ENCODE measurements at places on chromosomes 11 and 22.

DNA sequence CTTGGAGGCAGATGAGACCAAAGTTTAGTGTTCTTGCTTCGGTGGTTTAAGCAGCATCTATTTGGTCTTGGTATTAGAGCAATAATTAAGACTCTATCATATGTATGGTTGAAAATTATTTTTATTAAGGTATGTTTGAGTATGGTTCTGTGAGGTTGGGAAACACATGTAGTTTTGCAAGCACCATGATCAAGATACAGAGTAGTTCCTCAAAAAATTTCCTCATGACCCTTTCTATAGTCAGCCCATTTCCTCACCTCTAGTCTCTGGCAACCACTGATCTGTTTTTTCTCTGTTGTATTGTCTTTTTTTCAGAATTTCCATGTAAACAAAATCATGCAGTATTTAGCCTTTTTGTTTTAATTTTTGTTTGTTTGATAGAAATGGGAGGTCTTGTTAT is 18.4 kb downstream of the MTMR3 start:
- DNase-seq = no peak

GRCh38 chr11:820655-821511 is 2.2 kb downstream of the PNPLA2 start:
- DNase-seq = no peak

DNA sequence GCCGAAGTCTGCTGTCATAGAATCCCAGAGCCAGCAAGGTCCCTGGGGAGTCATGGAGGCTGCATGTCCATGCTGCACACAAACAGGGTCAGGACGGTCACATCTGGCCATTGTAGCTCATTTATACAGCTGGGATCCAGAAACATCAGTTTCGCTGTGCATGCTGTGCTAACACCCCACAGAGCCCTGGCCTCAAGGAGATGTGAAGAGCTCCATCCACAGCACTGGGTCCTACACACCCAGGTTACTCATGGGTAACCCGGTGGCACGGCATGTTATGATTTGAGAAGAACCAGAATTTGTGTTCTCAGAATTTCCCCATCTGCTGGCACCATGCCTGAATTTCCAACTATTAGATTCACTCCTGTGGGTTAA is 146.3 kb upstream of the ARHGAP20 start:
- DNase-seq = no peak

GRCh38 chr22:36840106-36840505 is 20.7 kb upstream of the NCF4 start:
- DNase-seq = no peak

GRCh38 chr22:44962741-44963454 is 46.9 kb downstream of the PHF21B start:
- no peak for DNase-seq

DNA sequence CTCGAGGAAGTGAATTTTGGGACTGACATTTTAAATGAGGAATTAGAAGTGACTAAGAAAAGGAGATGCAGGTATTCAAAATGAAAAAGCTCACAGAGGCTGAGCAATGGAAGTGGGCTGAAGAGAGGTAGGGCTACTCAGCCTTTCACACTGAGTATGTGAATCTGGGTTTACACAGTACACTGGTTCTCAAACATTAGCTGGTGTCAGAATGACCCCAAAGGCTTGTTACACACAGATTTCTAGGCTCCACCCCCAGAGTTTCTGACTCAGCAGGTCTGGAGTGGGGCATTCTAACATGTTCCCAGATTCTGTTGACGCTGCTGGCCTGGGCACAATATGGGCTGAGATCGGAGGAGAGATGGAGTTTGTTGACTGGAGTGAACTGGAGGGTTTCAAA is 32.8 kb downstream of the CADM1 start:
- no peak for DNase-seq

DNA sequence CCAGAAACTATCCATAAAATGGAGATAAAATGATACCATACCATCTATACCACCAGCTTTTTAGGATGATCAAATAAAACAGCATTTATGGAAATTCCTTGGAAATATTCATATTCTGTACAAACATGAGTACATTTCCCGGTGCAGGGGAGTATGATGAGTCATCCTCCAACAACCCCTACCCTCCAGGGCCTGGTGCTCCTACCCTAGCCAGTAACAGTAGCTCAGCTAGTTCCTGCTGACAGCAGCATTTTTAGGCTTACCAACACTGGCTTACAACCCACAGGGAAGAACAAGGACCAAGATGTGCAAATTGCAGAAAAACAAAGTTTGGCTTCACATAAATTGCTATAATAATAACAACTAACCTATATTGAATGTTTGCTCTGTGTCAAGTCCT is 406.2 kb upstream of the CADM1 start:
- DNase-seq = no peak

GRCh38 chr11:76260296-76260925 is 54.1 kb upstream of the WNT11 start:
- DNase-seq = no peak

GRCh38 chr11:128734103-128734831 is 40.4 kb downstream of the FLI1 start:
- DNase-seq = no peak

GRCh38 chr11:35087648-35088047 is 51.3 kb upstream of the CD44 start:
- DNase-seq = no peak

DNA sequence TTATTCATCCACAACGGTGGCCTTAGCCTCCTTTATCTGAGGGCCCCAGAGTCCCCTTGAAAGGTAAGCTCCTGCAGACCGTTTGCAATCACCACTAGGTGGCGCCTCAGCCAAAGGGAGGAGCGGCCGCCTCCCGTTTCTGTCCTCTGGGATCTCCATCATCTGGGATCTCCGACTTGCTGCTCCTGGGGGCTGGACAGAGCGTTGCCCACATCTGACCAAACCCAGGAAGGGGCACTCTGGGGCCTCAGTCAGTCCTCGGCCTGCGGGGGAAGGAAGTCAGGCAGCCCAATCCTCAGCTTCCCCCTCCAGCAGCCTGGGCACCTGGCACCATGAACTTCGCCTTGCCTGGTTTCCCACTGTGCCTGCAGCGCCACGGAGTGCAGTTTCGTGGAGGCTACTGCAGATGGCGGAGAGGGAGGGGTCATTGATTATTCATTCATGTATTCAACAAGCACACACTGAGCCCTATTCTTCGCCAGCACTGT is 23.5 kb downstream of the TP53I11 start:
- peak; percentile 39 for DNase-seq

GRCh38 chr11:117096201-117096991 is 1.8 kb downstream of the SIK3 start:
- no peak for DNase-seq

GRCh38 chr22:35204807-35205775 is 52.2 kb upstream of the HMGXB4 start:
- no peak for DNase-seq

DNA sequence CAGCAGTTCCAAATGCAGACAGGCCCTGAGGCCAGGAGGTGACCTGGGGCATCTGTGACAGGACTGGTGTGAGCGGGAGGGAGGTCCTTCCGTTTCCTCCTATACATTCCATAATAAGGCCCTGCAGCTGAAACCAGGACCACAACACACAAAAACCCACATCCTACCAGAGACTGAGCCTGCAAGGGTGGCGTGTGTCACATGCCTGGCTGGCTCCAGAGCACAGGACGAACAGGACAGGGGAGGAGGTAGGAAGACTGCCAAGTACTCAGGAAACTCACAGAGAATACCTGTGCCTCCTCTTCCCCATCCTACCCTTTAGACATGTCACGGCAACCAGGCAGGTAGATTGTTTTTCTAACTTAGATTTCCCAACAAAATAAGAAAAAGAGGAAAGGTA is 103.9 kb downstream of the ARL14EP start:
- no peak for DNase-seq

DNA sequence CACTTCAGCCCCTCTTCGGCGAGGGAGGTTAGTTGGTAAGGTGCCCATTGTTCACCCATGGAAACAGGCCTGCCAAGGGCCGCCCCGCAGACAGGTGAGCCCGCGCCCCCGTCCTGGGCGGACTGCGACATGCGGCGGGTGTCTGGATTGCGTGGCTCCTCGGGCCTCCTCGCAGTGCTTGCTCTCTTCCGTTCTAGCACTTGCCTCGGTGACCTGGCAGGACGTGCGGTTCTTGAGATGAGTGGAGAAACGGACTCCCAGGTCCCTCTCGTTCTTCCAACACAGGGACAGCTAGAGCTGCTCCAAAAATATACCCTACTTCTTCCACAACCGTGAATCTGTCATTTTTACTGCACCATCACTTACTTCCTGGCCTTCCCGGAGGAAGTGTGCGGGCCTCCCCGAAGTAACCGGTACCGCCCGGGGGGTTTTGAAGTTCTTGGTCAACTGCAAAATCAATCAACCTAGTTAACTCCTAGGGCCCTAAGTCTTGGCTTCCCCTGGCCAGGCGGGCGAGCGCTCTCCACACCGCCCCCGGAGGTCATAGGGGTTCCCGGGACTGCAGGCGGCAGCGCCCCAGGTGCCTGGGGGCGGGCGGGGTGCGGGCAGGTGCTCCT is 745 bp upstream of the ZBTB44 start:
- no peak for DNase-seq

DNA sequence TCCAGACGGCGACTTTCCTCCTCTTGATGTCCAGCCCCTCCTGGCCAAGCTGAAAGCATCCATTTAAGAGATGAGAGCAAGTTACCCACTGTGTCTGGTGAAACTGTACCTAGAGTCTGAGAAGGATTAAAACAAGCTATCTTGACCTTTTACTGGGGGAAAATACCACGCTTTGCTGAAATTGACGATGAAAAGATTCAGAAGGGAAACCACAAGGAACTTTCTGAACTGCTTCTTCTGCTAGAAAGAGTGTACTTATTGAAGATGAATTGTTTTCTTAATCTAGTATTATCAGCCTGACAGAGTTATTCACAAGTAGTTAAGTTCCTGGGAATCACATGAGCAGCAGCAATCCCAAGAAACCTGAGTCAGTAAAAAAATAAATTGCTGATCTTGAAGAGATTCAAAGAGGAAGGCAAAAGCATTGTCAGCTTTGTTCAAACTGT is 13.1 kb upstream of the MS4A6A start:
- no peak for DNase-seq

- no peak for DNase-seq
Observed at GRCh38 chr11:91133361-91133760, 910.5 kb upstream of the CHORDC1 start.

- no peak for DNase-seq
Observed at GRCh38 chr11:6298605-6299004, 21.7 kb downstream of the CAVIN3 start.

DNA sequence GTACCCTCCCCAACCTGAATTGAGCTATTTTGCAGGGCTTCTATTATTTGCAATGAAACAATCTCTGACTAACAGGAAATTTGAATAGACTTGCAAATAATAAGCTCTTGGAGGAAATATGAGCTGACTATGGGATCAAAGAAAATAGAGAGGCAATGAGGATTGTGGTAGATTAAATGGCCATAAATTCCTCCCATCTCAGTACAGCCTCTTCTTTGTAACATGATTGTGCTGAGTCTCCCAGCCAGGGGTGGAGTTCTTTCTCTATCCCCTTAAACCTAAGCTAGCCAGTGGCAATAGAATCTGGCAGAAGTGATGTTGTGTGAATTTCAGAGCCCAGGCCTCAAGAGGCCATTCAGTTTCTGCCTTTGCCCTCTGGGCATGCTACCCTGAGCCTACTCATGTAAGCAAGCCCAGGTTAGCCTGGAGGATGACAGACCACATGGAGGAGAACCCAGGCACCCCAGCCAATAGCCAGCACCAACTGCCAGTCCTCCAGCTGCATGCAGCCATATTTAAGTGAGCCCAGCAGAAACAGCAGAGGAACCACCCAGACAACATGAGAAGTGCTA is 86.8 kb upstream of the TP53I11 start:
- no peak for DNase-seq

GRCh38 chr11:102832612-102833011 is 10.8 kb downstream of the MMP3 start:
- no peak for DNase-seq

- DNase-seq = no peak
Observed at GRCh38 chr11:44361813-44362212, 51.9 kb upstream of the ALX4 start.

GRCh38 chr22:46584081-46584921 is 35.9 kb upstream of the GRAMD4 start:
- DNase-seq = no peak

DNA sequence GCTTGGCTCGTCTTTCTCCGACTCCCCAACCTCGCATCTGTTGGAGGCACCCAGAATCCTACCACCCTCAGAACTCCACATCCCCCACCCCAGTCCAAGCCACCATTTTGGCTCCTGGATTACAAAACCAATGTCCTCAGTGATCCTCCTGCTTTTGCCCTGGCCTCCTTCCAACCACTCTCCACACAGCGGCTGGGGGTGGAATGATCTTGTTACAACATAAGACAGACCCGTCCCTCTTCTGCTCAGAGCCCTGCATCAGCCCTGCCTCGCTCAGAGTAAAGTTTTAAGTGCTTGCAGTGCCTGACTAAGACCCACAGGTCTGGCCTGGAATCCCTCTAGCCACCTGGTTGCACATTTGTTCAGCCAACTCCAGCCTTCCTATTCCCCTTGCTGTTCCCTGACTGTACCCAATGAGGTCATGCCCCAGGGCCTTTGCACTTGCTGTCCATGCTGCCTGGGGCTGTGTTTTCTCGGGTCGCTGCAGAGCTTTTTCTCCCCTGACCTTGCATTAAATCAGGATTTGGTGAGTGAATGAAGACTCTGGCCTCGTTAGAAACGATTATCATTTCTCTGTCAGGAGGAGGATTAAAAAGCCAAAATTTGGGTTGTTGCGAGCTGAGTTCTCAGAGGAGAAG is 67.3 kb downstream of the IGF2 start:
- no peak for DNase-seq

- DNase-seq = no peak
Observed at GRCh38 chr11:1291295-1292017, 18.0 kb downstream of the TOLLIP start.

DNA sequence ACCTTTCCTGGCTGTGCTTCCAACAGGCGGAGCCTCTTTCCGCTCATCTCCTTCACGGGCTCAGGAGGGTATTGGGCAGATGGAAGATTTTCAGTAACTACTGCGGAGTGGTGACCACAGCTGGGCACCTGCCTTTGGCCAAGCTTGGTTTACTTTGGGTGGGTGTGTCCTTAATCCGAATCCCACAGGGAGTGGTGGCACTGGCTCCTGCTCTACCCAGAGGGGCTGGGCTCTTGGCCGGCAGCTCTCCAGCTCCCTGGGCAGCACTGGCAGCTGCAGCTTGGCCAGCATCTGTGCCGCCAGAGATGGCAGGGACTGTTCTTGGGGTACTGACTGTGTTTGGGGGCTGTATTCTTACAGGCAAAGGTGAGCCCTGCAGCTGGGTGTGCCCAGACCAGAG is 29.8 kb downstream of the BID start:
- DNase-seq = no peak

GRCh38 chr22:39907605-39908097 is 6.8 kb downstream of the GRAP2 start:
- no peak for DNase-seq

DNA sequence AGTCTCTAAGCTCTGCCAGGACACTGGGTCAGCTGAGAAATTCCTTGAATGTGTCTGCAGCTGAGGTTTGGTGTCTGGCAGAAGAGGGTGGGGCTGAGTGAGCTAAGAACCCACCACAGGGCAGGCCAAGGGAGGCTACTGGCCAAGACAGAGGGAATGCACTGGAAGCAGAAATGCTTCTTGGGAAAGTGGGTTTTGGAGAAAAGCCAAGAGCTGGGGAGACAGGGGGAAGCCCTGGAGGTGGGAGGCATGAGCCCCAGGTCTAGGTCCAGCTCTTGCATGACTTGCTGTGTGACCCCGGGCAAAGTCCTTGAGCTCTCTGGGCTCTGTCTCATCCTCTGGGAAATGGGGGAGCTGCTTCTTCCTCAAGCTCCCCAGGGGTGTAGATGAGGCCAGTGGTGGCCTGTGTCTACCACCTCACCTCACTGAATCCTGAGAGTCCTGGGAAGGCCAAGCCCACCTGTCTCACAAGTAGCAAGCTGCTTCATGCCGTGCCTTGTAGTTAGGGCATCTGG is 2.3 kb downstream of the MMP11 start:
- DNase-seq = no peak
